CD4-positive, alpha-beta T cell treated with Interleukin-4 for 4 hours (primary cell): ENCODE measurements at places on chromosomes 16 and 17.

GRCh38 chr17:74253036-74253435 is 21.0 kb upstream of the DNAI2 start:
- DNase-seq, result no peak

GRCh38 chr17:57835333-57835900 is 14.4 kb downstream of the MRPS23 start:
- no peak for DNase-seq

GRCh38 chr17:79952265-79952877 is 83.3 kb downstream of the TBC1D16 start:
- DNase-seq, result no peak

GRCh38 chr17:42247734-42248133 is 28.5 kb downstream of the STAT5B start:
- DNase-seq, result no peak

- no peak for DNase-seq
These were observed 12.7 kb downstream of the KRT12 start for GRCh38 chr17:40854175-40854814.
